ENCODE measurements at places on chromosomes 2 and 18. TPM values are rescaled to one million over a fixed set of nuclear protein-coding genes. Genes with fewer than 3 reads are reported as not detected.
A peak's percentile ranks its signal among the peaks of the same experiment; 100 is the strongest.

- DNase-seq = no peak
Measured at GRCh38 chr2:186459009-186459408, 27.1 kb upstream of the ZC3H15 start.

DNA sequence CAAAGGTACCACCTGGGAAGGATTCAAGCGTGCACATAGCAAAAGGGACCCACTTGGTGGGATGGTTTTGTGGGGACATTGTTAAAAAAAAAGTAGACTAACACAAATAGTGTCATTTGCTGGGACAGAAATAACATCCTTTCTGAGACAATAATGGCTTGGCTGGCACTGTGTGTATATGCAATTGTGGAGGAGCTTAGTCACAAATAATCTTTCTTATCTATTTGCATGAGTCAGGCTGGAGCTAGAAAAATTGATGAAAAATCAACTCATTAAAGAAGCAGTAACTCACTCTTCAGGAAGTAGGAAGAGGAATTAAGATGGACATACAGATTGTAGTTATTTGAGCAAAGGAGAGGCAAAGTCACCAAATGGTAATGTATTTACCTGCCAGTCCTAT is 29.5 kb upstream of the ITGB6 start:
- H3K4me3 ChIP-seq = peak overlapping the region; percentile 25
- no peak for DNase-seq
- no peaks in the 10 kb centered on the region for H3K27me3 ChIP-seq
- H3K27ac ChIP-seq = peak overlapping the region; percentile 94

DNA sequence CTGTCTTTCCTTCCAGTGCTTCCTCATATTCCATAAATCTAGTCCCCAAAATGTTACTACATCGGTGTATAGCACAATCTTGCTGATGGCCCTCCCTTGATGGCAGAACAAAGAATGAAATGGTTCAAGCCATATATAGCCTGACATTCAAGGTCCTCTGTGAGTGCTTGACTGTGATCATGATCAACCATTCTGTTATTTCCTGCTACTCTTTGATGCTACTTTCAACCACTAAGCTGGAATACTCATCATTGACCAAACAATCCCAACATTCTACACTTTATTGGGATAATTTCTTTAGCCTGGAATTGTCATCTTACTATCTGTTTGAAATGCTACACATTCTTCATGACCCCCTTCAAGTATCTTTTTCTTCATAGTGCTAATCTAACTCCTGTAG is 633.9 kb downstream of the PLCL1 start:
- no peaks in the 10 kb centered on the region for H3K27me3 ChIP-seq
- H3K36me3 ChIP-seq = no peaks in the 10 kb centered on the region
- H3K4me1 ChIP-seq = peaks cover 25% of the 10 kb centered on the region
- no peak overlapping the region for H3K27ac ChIP-seq

SERPINB10 gene
- total RNA-seq = not detected

EPB41L3 gene
- not detected for total RNA-seq

ADRA2B gene
- total RNA-seq = not detected

SERPINB11 gene
- not detected for total RNA-seq

- H3K4me3 ChIP-seq = no peak overlapping the region
- no peak for DNase-seq
Measured at GRCh38 chr18:23058746-23059415, 76.4 kb upstream of the CABLES1 start.
